ENCODE measurements at places on chromosomes 3 and 15. TPM values are rescaled to one million over a fixed set of nuclear protein-coding genes. Genes with fewer than 3 reads are reported as not detected.

The RCCD1 gene
- total RNA-seq: 12.4 TPM

The RETNLB gene
- total RNA-seq: not detected

The CCDC33 gene
- not detected for total RNA-seq

The RNU5B-1 gene
- 44.7 TPM for total RNA-seq

GRCh38 chr3:107884719-107885460 lies 205.9 kb downstream of the CD47 start:
- DNase-seq: no peak

- DNase-seq: no peak
Observed at GRCh38 chr3:44961888-44962287, 14.1 kb downstream of the ZDHHC3 start.

- no peak for DNase-seq
Observed at GRCh38 chr3:171835116-171835515, 8.0 kb upstream of the TMEM212 start.

- DNase-seq: no peak
Observed at GRCh38 chr3:23459889-23460546, 256.9 kb downstream of the UBE2E2 start.

DNA sequence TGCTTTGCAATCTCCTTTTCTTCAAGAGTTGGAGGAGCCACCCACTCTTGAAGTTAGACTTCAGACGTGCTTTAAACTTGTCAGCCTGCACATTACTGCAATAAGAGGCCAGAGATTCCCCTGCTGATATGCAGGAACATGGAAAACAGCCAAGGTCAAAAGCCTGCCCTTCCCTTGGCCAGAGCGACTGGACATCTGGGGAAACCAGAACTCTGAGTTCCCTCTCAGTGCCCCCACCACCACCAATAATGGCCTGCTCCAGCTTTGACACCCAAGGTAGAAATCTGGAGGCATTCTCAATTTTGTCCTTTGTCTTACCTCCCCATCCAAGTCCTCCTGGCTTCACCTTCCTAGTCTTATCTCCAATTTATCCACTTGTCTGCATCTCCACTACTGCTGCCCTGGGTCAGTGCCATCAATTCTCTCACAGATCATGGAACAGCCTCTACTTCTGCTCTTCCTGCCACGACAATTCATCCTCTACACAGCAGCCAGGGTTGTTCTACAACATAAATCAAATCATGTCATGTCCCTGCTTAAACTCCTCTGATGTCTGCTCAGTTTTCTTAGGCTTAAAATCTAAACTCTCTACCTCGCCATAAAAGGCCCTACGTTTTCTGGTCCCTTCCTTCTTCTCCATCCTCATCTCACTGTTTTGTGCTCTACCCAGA lies 191.6 kb upstream of the WNT5A start:
- DNase-seq: no peak

GRCh38 chr3:74426571-74426970 lies 187.9 kb downstream of the CNTN3 start:
- no peak for DNase-seq

GRCh38 chr15:77581896-77582569 lies 50.7 kb downstream of the LINGO1 start:
- DNase-seq: no peak

DNA sequence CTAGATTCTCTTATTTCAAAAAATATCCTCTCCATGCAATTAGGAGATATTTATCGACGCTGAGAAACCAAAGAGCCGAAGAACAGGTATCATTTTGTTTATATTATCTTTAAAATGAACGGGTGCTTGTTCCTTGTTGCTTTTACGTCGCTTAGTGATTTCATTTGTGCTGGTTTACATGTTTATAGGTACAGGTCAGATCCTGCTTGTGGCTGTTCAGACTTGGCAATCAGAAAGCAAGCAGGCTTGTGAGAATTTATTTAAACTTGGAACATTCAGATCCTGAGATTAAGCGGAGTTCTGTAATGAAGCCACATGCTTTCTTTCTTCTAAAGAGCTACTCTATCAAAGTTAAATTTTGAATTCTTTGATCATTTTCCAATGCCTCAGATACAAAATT lies 43.0 kb upstream of the ATP2C1 start:
- no peak for DNase-seq

DNA sequence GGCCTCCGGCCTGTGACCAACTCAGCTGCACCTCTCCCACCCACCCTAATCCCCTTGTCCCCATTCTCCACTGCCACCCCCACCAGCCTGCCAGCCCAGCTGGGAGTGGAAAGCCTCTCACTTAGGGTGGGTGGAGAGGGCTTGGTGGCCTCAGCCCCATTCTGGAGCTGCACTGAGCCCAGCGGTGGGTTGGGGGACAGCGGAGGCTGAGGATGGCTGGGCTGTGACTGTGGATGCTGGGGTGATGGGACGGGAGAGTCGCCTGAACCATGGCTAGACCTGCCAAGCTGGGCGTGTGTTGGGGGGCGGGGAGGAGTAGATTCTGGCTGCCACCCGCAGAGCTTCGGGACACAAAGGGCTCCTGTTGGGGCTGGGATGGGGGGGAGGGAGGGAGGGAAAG lies 1.8 kb downstream of the CLCN2 start:
- DNase-seq: no peak

- DNase-seq: no peak
Observed at GRCh38 chr15:57309856-57310760, 66.2 kb upstream of the CGNL1 start.

DNA sequence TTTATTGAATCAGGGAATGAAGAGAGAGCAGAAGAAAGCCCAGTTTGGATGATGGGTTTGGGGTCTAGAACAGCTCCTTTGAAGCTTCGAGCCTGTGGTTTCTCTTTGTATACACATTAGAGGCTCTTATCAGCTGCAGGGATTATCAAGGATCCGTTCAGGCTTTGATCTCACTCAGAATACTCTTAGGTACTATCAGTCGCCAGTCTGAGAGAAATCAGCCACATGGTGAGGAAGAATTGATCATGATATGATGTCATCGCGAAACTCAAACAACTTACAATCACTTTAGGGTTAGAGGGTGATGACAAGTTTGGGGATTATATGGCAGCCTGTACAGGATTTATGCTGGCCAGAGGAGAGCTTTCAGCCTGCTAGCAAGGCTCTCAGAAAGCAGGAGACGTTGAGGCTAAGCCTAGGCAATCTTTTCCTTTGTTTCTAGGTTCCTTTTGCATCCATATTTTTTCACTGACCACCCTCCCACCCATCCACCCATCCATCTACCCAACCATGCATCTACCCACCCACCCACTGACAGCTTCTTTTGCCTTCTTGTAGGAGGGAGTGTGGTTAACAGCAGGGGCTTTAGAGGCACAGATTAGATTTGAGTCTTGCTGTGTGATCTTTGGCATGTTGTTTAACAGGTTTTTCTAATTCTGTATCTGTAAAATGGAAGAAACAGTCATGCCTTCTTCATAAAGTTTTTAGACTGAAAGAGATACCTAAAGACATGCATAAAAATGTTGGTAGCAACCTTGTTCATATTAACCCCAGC lies 330.4 kb upstream of the LRRFIP2 start:
- DNase-seq: no peak

DNA sequence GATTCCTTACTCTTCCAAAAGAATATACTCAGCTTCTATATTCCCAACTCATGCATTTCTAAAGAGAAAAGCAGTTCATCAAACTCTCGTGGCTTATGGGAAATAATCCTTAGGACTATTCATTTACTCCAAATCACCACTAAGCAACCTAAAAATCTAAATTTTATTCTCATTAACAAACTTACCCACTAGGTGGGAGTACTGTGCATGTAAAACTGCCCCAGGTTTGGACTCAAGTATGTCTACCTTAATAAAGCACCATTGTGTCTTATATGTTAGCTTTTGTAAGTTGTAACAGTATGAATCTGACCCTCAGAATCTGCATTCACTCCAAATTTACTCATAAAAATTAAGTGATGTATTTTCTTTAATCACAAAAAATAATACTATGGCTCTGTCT lies 25.3 kb downstream of the RAD18 start:
- no peak for DNase-seq

GRCh38 chr3:136954251-136954650 lies 3.5 kb upstream of the IL20RB start:
- no peak for DNase-seq

- no peak for DNase-seq
Observed at GRCh38 chr3:127816783-127817405, 5.4 kb downstream of the MGLL start.

GRCh38 chr15:48579945-48580671 lies 65.4 kb downstream of the FBN1 start:
- no peak for DNase-seq

- no peak for DNase-seq
Observed at GRCh38 chr3:175288621-175289020, 429.5 kb downstream of the NAALADL2 start.

- no peak for DNase-seq
Observed at GRCh38 chr3:184261854-184262763, 756 bp upstream of the CAMK2N2 start.

- no peak for DNase-seq
Observed at GRCh38 chr15:91952216-91952615, 98.7 kb downstream of the SLCO3A1 start.

GRCh38 chr3:190807719-190808375 lies 54.6 kb downstream of the GMNC start:
- DNase-seq: no peak

GRCh38 chr3:60363817-60364216 lies 887.4 kb downstream of the FHIT start:
- no peak for DNase-seq

GRCh38 chr3:69879051-69879450 lies 120.5 kb upstream of the SAMMSON start:
- DNase-seq: no peak

- no peak for DNase-seq
Observed at GRCh38 chr3:9020426-9020825, 57.2 kb upstream of the RAD18 start.

DNA sequence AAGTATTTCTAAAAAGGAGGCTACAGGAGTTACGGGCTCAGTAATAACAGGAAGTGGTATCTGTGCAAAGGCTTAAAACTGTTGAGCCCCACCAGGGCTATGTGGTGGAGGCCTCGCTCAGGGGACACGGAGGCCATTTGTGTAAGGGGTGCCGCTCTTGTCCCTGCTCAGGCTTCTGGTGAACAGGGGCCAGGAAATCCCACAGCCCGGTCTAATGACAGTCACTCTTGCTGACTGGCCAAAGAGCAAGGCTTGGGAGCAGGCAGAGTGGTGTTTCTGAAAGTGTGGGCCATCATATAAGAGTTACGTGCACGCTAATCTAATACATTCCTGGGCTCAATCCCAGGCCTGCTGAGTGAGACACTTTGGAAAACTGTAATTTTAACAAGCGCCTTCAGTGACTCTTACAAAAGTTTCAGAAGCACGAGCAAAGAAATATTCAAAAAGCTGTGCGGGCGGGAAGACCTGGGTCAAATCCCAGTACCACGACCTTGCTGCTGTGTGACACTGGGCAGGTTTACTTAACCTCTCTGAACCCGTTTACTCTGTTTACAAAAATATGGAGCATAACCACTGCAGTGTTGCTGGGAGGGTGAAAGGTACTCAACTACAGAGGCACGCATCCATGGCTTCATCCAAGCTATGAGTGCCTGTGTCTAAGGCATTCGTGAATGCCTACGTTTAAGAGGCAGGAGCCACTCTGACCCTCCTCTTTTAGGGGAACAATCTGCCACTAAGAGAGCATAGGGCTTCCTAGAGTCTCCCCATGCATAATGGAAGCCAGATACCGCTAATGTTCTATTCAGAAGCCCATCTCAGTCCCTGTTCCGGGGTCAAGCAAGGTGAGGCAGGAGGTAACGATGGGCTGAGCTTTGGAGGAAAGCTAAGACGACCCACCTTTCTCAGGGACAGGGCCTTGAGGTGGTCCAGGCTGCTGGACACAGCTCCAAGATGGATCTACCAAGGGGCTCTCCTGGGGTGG lies 2.0 kb downstream of the ATP10A start:
- no peak for DNase-seq

- no peak for DNase-seq
Observed at GRCh38 chr3:71846185-71846584, 61.2 kb upstream of the PROK2 start.

GRCh38 chr3:71247221-71247957 lies 336.1 kb downstream of the FOXP1 start:
- no peak for DNase-seq

DNA sequence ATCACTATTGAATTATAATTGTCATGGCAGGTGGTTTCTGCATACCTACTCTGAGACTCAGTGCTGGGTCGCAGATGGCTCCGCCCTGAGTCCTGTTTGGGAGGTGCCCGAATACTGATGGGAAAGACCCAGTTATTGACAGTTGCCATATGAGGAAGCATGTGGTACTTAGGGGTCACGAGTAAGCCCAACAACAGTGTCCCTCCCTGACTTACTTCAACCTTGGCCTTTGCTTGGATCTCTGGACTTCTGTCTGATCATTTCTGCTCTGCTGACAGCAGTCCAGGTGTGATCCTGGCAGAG lies 16.8 kb downstream of the MRAS start:
- no peak for DNase-seq

GRCh38 chr15:31974855-31975829 lies 55.2 kb upstream of the CHRNA7 start:
- DNase-seq: no peak

DNA sequence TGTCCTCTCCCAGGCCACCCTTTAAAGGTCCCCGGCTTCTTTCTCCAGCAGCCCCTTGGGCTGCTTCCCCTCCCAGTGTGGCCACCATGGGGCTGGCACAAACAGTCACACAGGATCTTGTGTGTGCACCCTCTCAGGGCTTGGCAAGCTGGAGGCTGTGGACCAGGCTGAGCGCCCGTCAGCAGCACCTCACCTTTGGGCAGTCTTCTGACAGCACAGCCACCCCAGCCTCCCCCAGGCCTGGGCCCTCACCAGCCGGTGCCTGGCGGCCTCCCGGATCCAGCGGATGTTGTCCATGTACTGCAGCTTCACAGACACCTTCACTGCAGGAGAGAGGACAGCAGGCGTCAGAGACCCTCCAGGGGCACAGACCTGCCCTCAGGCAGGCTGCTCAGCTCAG lies 20.1 kb upstream of the ZXDC start:
- DNase-seq: no peak

DNA sequence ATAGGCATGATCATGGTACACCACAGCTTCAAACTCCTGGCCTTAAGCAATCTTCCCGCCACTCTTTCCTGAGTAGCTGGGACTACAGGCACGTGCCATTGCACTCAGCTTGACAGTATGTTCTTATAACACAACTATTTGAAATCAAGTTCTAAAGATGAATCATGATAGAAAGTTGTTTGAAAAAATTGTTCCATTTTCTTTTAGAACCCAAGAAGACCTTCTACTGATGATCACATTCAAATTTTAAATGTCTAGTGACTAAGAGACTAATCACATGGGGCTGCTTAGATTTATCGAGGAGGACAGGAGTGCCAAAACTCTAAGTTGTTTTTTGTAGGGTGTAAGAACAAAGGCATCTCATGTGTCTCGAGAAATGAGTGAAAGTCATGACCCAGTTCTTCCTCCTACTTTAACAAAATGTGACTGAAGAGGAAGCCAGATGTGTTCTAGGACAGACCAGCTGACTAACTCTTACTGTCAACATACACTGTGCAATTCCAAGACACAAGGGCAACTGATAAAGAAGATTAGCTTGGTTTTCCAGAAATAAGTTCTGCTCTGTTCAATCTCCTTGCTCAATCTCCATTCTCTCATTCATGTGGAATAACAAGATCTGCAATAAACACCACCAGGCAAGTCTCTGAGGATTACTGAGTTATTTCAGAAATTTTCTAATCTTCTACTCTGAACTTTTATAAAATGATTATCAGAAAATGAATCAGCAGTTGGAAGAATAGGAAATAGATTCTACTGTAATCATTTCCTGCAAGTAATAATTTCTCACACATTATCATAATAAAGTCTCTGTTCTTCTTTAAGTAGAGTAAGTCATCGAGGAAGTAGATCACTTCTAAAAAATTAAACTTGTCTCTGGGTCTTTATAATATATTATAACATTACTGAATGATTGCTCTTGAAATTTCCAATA lies 122.6 kb upstream of the CCNL1 start:
- no peak for DNase-seq

Measured in sciatic nerve (tissue), 2 donors.